Activated naive CD4-positive, alpha-beta T cell treated with Interleukin-2 at 50 U/mL for 16 hours (primary cell): ENCODE measurements at places on chromosomes 3 and 15.

GRCh38 chr3:121914081-121914998, 20.1 kb downstream of the SLC15A2 start:
- no peak for DNase-seq

- DNase-seq = no peak
These were observed 53.9 kb downstream of the MEF2A start for GRCh38 chr15:99619712-99620111.

- no peak for DNase-seq
These were observed 2.2 kb downstream of the PLSCR1 start for GRCh38 chr3:146542179-146542578.

DNA sequence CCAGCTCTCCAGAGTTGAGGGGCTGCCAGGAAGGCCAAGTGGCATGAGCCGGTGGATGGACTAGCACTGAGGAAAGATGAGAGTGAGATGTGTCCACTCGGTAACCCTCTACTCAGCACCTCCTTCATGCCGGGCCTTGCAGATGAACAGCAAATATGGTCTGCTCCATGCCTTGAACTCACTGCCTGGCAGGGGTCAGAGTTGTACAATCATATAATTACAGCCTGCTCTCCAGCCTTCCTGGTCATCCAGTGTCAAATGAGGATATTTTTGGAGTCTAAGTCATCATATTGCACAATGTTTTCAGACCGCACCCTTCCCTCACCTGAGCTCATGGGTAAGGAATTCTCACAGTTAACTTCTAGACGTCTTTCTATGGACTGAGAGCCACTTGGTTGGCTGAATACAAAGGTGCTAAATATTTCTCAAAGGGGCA, 4.9 kb downstream of the MGLL start:
- no peak for DNase-seq

GRCh38 chr3:160379628-160380214, 19.3 kb downstream of the IFT80 start:
- no peak for DNase-seq

DNA sequence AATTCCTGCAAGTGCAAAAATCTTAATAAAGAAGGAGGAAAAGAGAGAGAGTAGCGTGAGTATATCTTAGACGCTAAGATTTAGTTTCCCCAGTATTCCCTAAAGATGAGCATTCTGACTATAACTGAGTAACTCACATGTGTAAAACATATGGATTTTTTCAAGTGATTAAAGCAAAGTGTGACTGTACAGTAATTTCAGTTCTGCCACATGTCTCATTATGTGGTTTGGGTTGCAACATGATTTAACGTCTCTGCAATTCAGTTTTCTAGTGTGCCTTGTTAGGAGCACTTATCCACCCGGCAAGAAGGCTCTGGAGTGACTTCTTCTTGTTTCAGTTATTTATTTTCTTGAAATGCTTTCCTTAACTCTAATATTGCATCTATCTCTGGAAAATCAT, 514.1 kb downstream of the ROBO1 start:
- no peak for DNase-seq

GRCh38 chr3:12796171-12797123, at the start of gene CAND2:
TSS of gene CAND2 (plus strand) at chr3:12796680. CDS start at chr3:12796721, 41 bp downstream.
- peak; percentile 44 for DNase-seq

DNA sequence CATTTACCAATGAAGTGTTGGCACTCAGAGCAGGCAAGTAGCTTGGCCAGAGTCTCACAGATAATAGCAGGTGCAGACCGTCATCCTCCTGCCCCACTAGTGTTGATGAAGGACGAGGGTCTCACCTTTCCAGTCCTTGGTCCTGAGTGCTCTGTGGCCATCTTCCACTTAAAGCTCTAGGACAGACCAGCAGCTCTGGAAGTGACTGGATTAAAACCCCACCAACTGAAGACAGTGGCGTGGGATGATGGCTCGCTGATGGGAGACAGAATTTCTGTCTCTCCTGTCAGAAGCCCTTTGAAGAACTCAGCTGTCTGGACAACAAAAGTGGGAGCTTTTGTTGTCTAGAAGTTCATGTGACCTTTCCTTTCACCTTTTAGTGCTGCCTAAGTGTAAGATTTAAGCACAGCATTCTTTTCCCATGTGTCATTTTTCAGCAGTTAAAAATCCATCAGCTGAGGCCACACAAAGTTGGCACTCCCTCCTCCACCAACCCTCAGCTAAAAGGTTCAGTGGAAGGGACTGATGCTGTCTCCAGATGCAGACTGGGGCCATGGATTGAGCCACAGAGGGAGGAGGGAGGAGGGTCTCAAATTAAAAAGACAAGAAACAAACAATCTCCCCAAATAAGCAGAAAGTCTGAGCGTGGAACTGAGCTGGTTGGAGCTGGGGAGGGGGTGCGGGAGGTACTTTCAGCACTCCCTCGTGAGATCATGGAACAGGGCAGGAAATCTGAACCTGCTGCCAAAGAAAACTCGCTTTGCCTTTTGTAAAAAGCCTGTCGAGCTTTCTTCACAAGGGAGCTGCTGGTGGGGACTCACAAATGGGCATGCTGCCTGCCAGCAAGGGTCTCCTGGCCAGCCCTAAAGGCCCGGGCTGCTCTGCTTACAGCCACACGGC, 148.5 kb upstream of the CTDSPL start:
- no peak for DNase-seq
